Stimulated activated CD4-positive, alpha-beta T cell treated with anti-CD3 and anti-CD28 coated beads, Interleukin-2, amount 100 ng/mL, for 4 hours (primary cell): ENCODE measurements at places on chromosomes 12 and 14.

DNA sequence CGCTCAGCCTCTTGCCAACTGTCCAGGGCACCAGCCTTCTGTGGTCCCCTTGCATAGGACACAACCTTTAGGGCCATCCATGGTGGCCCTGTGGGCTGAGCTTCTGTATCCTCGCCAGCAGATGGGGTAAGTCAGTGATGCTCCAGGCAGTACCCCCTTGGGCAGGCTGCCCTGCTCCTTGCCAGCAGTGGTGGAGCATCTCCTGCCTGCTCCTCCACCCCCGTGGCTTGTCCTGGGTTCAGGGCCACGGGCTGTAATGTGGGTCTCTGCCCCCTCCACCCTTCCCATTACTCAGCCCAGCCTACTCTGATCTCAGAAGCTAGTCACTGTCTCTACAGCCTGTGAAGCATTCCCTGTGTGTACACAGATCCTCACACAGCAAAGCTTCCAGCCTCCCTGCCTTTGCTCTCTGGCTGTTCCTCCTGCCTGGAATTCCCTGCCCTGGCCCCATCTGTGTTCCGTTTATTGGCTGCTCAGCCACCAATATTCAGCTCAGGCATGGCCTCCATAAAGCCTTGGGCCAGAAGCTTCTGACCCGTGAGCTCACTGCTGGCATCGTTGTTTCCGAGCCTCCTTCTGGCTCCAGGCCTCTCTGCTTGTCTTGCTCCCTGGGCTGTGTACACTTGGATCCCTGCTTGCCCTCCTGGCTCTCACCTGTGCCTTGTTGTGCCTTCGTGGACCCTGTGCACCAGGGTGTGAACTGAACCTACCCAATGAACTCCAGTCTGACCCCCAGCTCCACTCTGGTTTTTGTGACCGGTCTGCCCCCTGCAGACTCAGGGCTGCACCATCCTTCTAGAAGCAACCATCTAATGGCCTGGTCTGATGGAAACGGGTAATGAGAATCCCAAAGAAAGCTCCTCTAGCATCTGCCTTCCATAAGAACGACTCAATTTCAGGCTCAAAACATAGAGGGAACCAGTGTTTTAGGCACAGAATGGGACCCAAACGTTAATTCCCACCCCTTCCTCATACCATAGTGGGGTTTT is 177.0 kb upstream of the PRMT8 start:
- peak; percentile 14 for DNase-seq

- no peak for DNase-seq
Observed at GRCh38 chr14:69008421-69008884, 29.4 kb upstream of the ACTN1 start.

DNA sequence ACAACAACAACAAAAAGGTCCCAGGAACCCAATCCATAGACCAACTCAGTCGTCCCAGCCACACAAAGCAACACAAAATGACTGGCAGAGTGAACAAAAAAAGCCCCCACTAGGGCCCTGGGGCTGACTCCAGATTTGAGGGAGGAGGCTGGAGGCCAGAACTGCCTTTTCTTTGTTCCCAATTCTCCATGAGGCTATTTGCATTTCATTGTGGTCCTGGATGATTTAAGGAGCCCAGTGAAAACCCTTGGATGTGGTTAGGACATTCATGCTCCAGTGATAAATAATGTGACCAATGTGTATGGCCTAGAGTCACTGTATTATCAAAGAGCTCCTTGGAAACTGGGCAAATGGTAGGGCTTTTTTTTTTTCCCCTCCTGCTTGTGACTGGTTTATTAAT is 192.9 kb downstream of the NUAK1 start:
- no peak for DNase-seq

GRCh38 chr12:59895166-59895775 is 299.4 kb downstream of the SLC16A7 start:
- no peak for DNase-seq

GRCh38 chr14:64442300-64442988 is 22.9 kb upstream of the AKAP5 start:
- no peak for DNase-seq

- DNase-seq: no peak
Observed at GRCh38 chr14:74495356-74495755, 1.8 kb downstream of the ISCA2 start.

DNA sequence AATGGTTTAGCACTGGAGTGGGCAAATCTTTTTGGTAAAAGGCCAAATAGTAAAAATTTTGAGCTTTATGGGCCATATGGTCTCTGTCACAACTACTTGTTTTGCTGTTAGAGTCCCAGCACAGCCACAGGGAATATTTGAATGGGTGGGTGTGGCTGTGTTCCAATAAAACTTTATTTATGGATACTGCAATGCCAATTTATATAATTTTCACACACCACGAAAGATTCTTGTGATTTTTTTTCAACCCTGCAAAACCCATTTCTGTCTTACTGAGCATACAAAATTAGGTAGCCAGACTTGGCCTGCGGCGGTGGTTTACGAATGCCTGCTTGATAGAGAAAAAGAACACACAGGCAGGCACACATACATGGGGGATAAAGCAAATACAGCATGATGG is 28.3 kb downstream of the TMEM120B start:
- DNase-seq: no peak

DNA sequence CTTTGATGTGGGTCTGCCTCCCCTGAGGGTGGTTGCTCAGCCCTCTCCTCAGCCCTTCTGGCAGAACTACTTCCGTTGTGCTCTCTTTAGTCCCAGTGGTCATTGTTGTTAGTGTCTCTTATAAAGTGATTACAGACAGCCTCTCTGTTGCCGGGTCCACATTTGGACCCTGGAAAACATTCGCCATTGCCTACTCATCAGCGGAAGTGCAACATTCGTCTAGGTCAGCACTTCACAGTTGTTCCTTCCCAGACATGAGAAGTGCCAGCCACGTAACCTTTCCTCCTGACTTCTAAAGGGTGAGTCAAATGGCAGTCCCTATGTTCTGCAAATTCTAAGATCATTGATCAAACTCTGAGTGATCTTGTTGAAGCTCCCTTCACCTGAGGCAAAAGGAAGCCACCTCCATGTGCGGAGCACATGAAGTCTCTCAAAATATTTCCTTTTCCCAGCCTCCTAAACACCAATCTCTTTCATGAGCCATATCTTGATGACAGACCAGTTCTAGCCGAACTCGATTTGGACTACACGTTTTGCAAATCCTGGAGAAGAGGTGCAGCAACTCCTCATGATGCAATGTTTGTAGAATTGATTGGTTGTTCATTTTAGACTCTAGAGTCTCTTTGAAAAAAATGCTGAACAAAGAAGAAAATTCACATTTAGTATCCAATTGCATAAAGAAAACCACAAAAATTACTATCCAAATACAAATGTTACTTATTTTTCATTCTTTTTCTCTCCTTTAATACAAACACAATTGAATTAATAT is 163.8 kb downstream of the RPL10L start:
- DNase-seq: no peak

GRCh38 chr14:69246331-69246730 is 13.6 kb upstream of the GALNT16 start:
- no peak for DNase-seq

GRCh38 chr12:110758922-110759321 is 16.2 kb upstream of the PPP1CC start:
- DNase-seq: no peak

- DNase-seq: no peak
Observed at GRCh38 chr14:96445844-96446710, 54.1 kb downstream of the AK7 start.

DNA sequence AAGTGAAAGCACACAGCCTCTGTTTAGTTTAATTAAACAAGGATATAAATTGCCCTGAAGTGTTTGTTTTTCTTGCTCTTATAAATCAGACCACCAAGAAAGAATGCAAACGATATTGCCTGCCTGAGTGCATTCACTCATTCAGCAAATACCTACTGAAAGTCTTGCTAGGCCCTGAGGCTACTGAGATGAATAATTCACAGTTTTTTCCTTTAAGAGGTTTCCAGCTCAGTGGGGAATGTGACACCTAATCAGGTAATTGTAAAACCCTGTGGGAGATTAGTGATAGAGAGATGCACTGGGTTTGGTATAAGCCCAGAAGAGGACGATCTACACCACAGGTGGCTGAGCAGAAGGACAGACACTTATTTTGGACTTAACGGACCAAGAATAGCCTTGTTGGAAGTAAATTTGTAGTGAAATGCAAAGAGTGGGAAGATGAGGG is 151.4 kb downstream of the SLC35F4 start:
- no peak for DNase-seq

- no peak for DNase-seq
Observed at GRCh38 chr12:113461666-113462065, 10.0 kb downstream of the LHX5 start.

GRCh38 chr12:6072302-6072752 is 52.1 kb downstream of the VWF start:
- no peak for DNase-seq

DNA sequence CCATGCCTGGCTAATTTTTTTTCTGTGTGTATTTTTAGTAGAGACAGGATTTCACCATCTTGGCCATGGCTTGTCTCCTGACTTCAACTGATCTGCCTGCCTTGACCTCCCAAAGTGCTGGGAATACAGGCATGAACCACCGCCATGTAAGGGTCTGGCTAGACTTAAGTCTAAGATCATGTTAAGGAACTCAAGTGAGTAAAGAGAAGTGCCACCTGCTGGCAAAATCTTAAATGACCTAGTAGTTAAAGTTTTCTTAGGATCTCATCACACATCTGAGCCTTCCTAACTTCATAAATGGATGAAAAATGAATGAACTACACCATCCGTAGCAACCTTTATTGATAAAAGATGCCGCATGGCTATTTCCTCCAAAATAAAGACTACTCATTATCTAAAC is 1.7 kb upstream of the C12orf56 start:
- no peak for DNase-seq

DNA sequence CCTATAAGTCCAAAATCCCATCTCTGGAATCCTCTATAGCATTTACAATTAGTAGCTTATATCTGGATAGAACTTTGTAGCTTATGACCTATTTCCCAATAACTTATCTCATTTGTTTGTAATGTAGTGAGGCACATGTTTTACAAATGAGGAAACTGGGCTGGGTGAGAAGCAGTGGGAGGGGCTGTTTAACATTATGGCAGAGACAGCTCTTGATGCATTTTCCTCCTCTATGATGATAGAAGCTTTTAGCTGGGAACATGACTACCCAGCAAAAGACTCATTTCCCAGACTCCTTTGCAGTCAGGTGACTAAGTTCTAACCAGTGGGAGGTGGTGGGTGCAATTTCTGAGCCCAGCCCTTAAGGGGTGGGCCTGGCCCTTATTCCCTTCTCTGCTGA is 179.7 kb downstream of the TTC8 start:
- DNase-seq: no peak

GRCh38 chr12:111066744-111067437 is 146.5 kb upstream of the MYL2 start:
- no peak for DNase-seq

DNA sequence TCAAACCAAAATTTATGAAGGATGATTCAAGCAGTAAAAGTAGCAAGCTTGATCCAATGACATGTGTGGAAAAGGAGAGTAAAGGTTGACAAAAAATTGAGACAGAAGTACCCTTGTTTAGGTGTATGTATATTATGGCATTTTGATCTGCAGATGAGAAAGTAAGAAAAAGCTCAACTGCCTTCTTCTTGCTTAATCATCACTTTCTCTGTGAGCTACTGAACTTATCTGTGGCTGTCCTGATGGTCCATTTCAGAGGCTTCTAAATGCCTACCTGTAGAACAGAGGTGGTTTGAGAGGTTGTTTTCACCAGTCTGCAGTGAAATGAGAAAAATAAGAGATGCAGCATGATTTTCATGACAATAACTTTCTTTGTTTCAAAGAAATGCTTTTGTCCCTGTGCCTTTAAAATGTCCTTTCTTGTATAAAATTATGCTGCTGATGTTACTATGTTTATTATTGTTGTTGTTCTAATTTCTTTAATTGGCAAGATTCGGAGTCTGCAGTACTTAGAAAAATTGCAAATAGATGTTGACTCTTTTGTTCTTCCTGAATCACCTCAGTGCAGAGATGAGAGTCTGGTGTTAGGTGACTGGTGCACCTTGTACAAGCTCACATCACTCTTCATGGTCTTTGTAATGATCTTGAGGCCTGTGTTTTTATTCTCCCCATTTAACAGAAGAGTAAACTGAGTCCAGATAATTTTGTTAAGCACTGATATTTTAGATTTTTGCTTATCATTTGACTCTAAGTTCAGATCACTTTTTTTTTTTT is 821.9 kb downstream of the VRK1 start:
- DNase-seq: no peak

GRCh38 chr12:4099276-4099675 is 174.3 kb upstream of the CCND2 start:
- no peak for DNase-seq

GRCh38 chr14:76589246-76589645 is 172.0 kb upstream of the VASH1 start:
- no peak for DNase-seq

DNA sequence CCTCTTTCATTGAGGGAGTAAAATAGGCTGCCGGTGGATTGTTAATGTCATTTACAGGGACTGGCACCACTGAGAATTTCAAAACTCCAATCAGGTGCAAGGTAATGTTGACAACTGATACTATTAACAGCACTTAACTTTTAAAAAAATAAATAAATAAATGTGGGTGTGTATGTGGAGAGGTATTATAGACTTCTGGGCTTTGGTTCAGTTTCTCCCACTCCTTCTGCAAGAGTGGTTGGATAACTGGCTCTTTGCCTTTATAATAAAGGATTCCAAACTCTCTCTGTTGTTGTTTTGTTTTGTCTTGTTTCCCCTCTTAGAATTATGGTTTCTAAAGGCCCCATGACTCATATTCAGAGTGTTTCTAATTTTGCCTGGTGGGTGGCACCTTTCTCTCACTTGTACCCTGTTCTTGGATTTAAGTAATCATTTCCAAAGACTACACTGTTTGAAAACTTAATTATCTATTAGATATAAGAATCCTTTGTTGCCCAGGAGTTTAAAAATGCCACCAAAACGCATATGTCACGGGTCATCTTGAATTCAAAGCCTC is 151.6 kb upstream of the ARID2 start:
- DNase-seq: no peak

GRCh38 chr12:46343118-46343852 is 29.3 kb downstream of the SLC38A2 start:
- DNase-seq: no peak

DNA sequence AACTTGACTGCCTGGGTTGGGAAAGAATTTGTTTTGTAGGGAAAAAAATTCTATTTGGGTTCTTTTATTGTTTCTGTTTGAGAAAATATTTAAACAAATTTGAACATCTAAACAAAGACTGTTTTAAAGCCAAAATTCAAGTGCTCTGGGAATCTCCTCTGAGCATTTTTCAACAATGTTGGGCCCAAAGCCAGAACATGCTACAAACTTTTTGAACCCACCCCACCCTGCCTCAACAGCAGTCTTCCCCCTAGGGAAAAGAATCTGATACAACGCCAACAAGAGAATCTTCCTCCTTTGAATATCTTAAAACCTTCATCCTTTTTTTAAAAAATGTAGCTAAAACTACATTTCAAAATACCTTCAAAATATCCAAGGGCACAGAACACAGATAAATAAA is 20.4 kb upstream of the NID2 start:
- DNase-seq: no peak

DNA sequence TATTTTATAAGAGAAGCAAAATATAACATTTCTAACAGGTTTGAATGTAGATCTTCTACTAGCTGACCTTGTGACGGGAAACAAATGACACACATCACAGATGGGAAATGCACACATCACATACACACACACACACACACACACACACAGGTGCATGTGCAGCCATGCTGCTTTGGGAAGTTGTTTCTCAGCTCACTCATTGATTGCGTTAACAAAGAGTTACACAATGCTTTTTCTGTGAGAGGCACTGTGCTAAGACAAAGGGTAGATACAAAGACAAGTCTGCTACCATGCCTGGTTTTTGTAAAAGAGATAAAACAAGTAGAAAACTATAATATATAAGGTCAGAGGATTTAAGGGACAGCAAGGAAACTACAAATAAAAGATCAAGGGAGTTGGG is 1.3 kb upstream of the NR1H4 start:
- no peak for DNase-seq
